ENCODE measurements at places on chromosomes 4 and X.
A peak's percentile ranks its signal among the peaks of the same experiment; 100 is the strongest.

DNA sequence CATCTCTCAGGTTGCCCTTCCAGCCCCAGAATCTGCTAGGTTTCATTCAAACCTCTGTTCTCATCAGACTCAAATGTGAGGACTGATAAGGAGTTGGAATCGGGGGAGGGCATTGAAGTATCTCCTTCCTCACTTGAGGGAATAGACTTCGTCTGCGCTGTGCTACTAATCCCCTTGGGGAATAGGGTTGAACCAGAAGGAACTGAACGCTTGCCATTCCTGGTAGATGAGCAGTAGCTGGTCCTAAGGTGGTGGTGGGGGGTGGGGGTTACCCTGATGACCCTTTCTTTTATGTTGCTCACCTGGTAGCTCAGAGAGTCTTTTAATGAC is 692 bp upstream of the SLC9A7 start:
- no peak for DNase-seq

DNA sequence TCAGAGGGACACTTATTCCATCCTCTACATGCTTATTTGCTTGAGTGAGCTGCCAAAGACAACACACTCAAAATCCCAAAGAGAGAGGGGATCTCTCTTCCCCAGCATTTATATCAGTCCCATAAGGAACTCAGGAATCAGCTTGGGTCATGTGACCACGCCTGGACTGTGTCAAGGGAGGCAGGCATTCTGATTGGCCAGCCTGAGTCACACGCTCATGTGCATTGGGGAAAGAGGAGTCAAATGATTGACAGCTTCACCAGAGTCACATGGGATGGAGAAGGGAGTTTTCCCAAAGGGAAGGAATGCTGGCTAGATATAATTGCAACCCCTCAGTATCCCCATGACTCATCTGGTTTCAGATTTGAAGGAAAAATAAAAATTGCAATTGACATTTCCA is 49.0 kb downstream of the RWDD4 start:
- DNase-seq, result no peak

- no peak for DNase-seq
These were observed 14.9 kb downstream of the CCSER1 start for GRCh38 chr4:90142081-90142480.

DNA sequence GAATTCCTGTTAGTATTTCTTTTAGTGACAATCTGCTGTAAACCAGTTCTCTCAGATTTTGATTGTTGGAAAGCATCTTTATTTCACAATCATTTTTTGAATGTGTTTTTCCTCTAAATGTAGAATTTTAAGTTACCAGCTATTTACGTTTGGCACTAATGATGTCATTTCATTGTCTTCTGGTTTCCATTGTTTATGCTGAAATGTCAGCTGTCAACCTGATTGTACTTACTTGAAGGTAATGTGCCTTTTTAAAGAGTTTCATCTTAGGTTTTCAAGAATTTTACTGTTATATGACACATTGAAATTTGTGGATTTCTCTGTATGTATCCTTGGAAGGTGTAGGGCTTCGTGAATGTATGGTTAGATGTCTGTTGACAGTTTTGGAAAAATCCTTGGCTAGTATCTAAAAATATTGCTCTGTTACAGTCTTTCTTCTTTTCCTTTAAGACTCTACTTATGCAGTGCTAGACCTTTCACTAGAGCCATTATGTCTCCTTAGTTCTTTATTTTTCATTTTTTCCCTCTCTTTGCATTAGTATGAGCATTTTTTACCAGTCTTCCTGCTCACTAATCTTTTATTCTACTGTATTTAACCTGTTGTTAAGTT is 30.4 kb downstream of the SMAD1 start:
- peak; percentile 29 for DNase-seq

DNA sequence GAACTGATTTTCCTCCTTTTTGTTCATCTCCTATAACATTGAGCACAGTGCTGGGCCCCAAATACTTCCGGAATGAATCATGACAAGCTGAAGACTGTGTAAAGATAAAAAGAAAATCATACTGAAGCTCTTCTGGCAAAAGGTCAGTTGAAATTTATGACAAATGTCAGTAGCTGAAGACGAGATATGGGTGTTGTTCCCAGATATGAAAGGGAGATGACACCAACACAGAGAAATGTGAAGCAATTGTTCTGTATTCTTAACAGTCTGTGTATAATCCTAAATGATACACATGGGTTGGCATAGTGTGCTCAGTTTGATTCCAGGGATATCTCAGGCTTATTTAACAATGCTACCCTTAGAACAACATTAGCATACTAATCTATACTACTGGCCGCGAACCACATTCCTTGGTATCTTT is 170.5 kb upstream of the PITX2 start:
- DNase-seq, result peak; percentile 4

GRCh38 chr4:70531981-70532380 is 13.6 kb downstream of the AMTN start:
- DNase-seq, result peak; percentile 12

- DNase-seq, result no peak
These were observed 570.3 kb downstream of the IQCM start for GRCh38 chr4:149245333-149245732.

DNA sequence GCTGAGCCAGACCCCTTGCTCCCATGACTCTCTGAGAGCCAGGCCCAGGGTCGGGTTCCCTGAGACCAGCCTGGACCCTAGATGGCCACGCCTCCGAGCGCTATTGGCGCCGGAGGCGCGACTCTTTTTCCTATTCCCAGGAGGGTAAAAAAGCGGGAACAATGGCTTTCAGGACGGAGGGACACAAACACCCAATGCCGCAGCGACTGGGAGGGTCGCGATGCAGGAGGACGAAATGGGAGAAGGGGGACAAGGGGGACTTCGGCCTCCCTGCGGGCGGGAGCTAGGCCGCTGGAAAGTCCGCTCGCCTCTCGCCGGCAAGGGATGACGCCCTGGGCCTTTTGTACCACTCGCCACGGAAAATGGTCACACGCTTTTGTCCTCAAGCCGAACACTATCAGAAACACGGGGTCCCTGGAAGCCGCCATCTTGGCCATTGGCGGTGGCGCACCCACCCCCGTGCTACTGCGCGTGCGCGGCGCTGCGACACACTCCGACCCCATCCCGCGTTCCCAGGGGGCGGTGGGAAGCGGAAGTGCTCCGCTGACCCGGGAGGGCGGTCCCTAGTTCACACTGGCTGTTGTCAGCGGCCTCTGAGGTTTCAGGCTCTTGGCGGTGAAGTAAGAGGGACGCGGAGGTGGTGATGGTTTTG is 98.4 kb downstream of the ZNF674 start:
- DNase-seq, result peak; percentile 37

DNA sequence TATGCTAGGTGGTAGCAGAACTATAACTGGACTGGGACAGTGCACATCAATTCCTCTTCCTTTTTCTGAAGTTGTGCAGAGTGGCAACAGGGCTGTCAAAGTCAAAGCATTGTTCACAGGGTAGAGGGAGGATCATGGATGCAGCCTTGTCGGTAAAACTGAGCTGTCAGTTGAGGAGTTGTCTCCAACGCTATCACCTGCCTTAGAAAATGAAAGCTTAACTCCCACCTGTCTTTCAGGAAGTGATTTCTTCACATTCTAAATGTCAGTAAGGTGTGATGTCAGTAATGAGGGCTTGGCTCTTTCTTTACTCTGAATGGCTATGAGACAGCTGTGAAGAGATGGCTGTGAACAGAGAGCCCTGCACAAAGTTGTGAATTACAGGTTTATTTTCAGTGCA is 66.4 kb upstream of the BANK1 start:
- DNase-seq, result no peak

DNA sequence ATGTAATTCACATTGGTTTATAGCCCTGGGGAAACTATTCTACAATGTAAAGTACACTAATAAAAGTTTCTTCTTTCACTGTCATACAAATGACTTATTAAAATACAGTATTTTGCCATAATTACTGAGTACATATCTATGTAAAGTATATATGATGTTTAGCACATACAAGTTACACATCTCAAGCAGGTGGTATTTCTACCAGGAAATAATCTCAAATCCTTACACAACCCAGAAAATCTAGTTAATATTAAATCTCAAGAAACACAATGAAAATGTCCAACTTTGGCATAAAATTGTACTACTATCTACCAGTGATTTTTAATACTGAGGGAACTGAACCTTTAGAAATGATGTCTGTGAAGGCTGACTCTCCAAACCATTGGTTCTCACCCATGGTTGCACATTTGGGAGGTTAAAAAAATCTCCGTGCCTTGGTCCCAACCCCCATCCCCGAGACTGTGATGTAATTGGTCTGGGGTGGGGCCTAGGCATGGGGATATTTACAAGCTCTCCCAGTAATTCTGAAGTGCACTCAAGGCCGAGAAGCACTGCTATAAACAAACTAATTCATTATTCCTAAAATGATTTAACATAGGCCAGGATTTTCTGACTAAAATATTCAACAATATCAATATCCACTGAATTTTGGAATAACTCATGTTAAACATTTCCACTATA is 27.6 kb downstream of the MAP3K15 start:
- DNase-seq, result no peak

DNA sequence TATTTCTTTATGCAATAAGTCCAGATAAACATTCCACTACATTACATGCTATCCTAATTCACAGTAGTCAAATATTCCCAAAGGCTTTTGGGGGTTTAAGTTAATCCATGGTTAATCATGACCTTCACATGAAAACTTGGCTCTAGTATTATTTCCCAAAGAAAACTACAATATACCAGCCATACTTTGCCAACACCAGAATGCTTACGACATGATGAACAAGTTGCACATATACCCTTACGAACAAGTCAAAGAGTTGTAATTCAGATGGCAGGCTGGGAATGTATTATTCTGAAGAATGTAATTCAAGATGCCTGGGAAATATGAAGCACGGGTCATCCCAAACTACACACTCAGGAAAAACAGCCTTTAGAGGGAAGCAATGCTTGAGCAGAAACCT is 499.6 kb downstream of the PPARGC1A start:
- no peak for DNase-seq

DNA sequence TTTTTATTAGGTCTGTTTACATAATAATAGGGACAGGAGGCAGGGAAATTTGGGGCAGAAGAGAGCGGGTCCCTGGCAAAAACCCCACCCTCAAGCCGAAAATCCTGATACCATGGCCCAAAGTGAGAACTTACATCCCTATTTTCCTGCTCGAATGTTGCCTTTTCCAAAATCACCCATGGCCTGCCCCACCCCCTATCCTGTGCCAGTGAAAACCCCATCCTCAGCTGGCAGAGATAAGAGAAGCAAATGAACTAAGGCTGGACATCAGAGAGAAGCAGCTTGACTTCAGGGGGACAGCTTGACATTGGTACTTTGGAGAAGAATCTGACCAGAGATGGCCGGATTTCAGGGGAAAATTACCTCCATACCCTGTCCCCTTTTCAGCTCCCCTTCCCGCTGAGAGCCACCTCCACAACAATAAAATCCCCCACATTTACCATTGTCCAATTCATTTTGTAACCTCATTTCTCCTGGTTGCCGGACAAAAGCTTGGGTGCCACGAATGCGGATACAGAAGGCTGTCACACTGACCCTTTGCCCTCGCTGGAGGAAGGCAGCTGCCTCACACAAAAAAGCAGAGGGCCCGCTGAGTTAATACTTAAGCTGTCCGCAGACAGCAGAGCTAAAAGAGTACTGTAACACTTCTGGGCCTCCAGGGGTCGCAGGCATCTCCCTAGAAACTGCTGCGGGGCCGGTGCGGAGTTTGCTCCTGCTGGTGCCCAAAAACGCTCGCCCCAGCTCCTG is 196.2 kb downstream of the SNCA start:
- peak; percentile 68 for DNase-seq

DNA sequence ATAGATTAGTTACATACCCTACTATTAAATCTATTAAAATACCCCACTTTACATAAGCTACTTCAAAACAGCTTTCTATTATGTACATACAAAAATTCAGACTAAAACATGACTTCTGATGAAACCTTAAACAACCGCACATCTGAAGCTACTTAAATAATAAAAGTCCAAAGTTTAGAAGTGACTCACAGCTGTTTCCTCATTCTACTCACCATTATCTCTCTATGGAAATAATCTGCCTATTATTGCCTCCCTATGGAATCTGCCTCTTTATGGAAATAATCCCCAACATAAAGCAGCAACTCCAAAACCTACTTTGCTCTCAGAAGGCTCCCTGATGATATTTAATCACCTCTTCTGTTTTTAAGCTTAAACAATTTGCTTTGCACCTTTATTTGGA is 15.7 kb upstream of the BANK1 start:
- no peak for DNase-seq

GRCh38 chrX:118884552-118885138 is 61.0 kb downstream of the ZCCHC12 start:
- DNase-seq, result no peak

DNA sequence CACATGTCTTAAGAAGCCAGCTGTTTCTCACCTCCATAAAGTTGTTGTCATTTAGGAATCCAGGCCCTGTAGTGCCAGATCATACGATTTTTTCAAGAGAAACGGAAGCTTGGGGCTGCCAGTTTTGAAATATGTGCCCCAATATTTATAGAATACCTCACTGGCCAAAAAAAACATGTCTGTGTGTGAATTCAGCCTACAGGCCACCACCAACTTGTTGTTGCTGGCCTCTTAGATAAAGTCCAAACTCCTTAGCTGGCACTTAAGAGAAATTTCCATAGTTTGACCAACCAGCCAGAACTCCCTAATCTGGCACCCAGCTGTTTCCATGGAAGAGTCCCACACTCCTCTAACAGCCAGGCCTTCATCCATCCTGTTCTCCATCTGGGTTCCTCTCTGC is 74.1 kb downstream of the WDR19 start:
- no peak for DNase-seq

GRCh38 chrX:124343016-124343415 is 3.3 kb upstream of the SH2D1A start:
- no peak for DNase-seq

DNA sequence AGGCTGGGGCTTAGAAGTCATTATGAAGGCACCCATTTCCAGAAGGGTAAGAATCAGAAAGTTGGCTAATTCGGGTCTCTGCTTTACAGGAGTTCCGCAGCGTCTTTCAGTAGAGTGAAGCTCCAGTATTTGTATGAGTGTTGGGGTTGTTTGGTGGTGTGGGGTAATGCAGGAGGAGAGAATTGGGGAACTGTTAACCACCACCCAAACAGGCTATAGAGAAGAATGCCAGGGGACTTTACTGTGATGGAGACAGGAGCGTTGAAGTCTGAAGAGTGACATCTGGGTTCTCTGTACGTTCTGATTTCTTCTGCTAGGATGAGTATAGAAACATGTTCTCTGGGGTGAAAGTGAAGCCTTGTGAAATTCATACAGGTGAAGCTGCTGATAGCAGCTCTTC is 96.3 kb downstream of the TBL1X start:
- no peak for DNase-seq

DNA sequence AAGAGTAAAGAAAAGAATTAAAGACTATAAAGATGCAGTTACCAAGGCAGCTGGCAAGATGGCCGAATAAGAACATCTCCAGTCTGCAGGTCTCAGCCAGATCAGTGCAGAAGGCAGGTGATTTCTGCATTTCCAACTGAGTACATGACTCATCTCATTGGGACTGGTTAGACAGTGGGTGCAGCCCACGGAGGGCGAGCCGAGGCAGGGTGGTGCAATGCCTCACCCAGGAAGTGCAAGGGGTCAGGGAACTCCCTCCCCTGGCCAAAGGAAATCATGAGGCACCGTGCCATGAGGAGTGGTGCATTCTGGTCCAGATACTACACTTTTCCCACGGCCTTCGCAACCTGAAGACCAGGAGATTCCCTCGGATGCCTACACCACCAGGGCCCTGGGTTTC is 20.5 kb downstream of the SPIN4 start:
- DNase-seq, result no peak

Measured in HCT116 (cell line).